Naive thymus-derived CD4-positive, alpha-beta T cell (primary cell): ENCODE measurements at places on chromosomes 12 and 14. TPM values are rescaled to one million over a fixed set of nuclear protein-coding genes. Genes with fewer than 3 reads are reported as not detected.

DNA sequence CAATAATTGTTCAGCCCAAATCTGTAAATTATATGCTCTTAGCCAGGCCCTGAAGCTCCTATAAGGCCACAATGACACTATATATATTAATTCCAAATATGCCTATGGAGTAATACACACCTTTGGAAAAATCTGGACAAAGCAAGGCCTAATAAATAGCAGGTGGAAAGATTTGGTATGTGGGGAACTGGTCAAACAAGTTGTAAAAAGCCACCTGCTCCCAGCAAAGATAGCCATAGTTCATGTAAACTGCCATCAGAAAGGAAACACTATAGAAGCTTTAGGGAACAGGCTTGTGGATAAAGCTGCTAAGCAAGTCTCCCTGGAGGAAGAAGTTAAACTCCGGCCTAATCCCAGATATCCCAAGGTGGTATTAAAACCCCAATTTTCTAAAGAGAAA lies 29.7 kb downstream of the PRMT8 start:
- no peak overlapping the region for H3K4me3 ChIP-seq
- no peaks in the 10 kb centered on the region for H3K4me1 ChIP-seq
- H3K36me3 ChIP-seq = no peaks in the 10 kb centered on the region

GRCh38 chr14:71384007-71384845 lies 477.0 kb downstream of the PCNX1 start:
- H3K27me3 ChIP-seq = no peaks in the 10 kb centered on the region
- DNase-seq = no peak
- no peak overlapping the region for H3K4me3 ChIP-seq
- H3K4me1 ChIP-seq = no peaks in the 10 kb centered on the region

DNA sequence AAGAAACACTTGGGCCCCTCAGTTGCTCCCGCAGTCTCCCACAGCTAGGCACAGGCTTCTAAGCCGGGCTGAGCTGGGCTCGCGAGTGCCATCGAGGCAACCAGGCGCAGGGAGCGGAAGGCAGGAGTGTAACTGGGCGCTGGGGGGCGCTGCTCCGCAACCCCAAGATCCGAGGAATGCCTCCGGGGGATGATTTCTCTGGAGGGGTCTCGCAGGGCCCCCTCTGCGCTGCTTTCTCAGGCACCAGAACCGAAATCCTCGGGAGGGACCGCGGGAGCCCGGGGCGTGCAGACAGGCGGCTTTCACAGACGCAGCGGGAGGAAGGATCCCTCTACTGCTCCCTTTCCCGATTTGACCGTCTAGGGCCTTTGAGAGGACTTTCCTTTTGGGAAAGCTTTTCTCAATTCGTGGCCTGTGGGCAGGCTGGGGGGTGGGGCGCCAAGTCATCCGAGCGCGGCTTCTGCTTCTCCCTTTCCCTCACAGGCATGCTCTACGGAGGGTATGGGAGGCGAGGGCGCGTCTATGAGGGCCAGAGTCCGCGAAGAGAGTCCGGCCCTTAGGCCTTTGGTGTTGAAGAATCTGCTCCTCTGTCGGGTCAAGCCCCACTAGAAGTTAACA lies 4.3 kb upstream of the NKX2-1 start:
- H3K27me3 ChIP-seq = peaks cover 15% of the 10 kb centered on the region
- H3K36me3 ChIP-seq = no peaks in the 10 kb centered on the region
- H3K4me3 ChIP-seq = no peak overlapping the region
- H3K4me1 ChIP-seq = no peaks in the 10 kb centered on the region

GRCh38 chr14:92099802-92100201 lies 6.6 kb downstream of the ATXN3 start:
- H3K27ac ChIP-seq = no peak overlapping the region
- H3K4me1 ChIP-seq = peaks cover 6% of the 10 kb centered on the region
- H3K36me3 ChIP-seq = peaks cover 1% of the 10 kb centered on the region
- H3K4me3 ChIP-seq = no peak overlapping the region

DNA sequence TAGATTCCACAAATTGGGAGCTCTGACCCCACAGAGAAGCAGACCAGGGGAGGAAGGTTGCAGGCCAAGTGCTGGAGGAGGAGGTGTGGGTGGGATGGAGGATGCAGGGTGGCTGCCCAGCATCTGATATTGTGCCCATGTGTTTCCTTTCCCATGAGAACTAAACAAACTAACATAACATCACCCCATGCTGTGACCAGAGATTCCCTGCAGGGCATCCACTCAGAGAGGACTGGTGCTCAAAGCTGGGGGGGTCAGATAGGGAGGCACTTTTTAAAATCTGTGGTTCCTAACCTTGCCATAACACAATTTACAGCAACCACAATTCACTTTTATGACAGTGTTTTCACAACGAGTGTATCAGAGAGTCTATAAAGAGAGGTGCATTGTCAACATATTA lies 1277.6 kb downstream of the AACS start:
- DNase-seq = no peak
- no peaks in the 10 kb centered on the region for H3K27me3 ChIP-seq
- no peak overlapping the region for H3K4me3 ChIP-seq
- no peak overlapping the region for H3K27ac ChIP-seq
- H3K4me1 ChIP-seq = no peaks in the 10 kb centered on the region

DNA sequence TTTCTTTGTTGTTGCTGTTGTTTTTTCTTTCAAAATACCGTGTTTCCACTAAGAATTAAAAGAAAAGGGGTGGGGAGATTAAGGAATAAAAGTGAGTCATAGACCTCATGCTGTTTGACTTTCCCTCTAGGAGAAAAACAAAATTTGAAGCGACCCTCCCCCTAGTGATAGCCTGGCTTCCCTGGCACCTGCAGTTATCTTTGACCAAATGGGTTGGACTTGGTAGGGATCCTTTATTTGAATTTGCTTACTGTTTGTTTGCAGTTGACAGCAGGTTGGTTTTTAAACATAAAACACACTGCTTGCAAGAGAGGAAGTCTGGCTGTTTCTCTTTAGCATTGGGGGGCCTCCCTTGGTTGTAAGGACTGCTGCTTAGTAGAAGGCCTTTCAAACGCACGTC lies 14.0 kb downstream of the OTX2 start:
- no peaks in the 10 kb centered on the region for H3K36me3 ChIP-seq

GRCh38 chr14:49865431-49865859 lies 12.9 kb upstream of the NEMF start:
- H3K4me1 ChIP-seq = peaks cover 31% of the 10 kb centered on the region
- DNase-seq = peak; percentile 62
- peak overlapping the region; percentile 46 for H3K27ac ChIP-seq
- H3K36me3 ChIP-seq = no peaks in the 10 kb centered on the region
- H3K4me3 ChIP-seq = no peak overlapping the region

- H3K4me3 ChIP-seq = no peak overlapping the region
- H3K27me3 ChIP-seq = no peaks in the 10 kb centered on the region
- DNase-seq = no peak
- peaks cover 31% of the 10 kb centered on the region for H3K4me1 ChIP-seq
Measured at GRCh38 chr12:96103067-96103644, 67.8 kb upstream of the LTA4H start.

GRCh38 chr14:94171208-94171607 lies 2.9 kb upstream of the PPP4R4 start:
- H3K4me3 ChIP-seq = no peak overlapping the region
- H3K36me3 ChIP-seq = no peaks in the 10 kb centered on the region
- DNase-seq = no peak
- H3K4me1 ChIP-seq = no peaks in the 10 kb centered on the region
- H3K27ac ChIP-seq = no peak overlapping the region
- H3K27me3 ChIP-seq = no peaks in the 10 kb centered on the region

DNA sequence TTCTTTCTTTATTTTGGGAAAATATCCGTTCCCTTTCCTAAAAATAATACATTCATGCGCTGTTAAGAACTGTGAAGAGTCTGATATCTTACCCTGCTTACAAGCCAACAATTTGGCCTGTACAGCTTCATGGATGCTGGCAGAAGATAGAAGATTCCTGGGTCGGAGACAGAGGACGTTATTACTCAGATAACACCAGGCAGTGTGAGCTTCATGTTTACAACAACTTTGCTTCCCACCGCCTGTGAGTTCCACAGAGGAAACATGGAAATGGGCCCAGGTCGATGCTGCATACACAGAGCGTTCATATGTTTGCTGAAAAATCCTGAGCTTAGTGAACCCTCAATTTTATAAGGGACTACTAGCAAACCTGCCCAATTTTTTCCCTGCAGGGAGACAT lies 705.6 kb upstream of the SEL1L start:
- no peak overlapping the region for H3K27ac ChIP-seq
- H3K27me3 ChIP-seq = no peaks in the 10 kb centered on the region
- no peaks in the 10 kb centered on the region for H3K36me3 ChIP-seq
- H3K4me1 ChIP-seq = no peaks in the 10 kb centered on the region
- no peak overlapping the region for H3K4me3 ChIP-seq
- no peak for DNase-seq

DNA sequence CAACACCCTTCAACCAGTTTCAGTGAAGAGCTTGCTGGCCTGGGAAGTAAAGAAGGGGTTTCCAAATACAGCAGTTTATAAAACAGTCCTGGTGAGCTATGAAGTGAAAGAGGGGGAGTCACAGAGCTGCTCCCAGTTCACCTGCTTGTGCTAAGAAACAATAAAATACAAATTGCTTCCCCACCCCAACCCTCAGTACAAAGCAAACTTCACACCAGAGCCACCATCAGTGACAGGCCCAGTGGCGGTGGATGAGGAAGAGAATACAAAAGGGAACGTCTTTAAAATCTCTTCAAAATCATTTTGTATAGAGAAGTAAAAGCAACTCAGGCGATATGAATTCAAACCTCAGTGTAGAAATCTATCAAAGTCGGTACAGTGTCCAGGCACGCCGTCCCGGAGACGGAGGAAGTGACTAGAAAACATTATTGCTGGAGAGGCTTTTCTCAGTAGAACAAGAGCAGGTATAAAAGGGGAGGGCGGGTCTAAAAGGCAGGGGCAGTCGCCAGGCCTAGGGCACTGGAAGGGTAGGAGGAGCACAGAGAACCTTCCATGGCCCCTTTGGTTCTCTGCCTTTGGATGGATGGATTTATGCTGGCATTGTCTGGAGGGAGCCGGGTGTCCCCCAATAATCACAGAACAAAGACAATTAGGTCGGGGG lies 10.5 kb upstream of the RPLP0 start:
- no peaks in the 10 kb centered on the region for H3K4me1 ChIP-seq
- no peak overlapping the region for H3K4me3 ChIP-seq
- peaks cover 19% of the 10 kb centered on the region for H3K36me3 ChIP-seq
- H3K27ac ChIP-seq = no peak overlapping the region
- no peaks in the 10 kb centered on the region for H3K27me3 ChIP-seq

GRCh38 chr14:61836184-61836583 lies 74.0 kb downstream of the SNAPC1 start:
- no peak overlapping the region for H3K4me3 ChIP-seq
- DNase-seq = no peak
- no peaks in the 10 kb centered on the region for H3K36me3 ChIP-seq

GRCh38 chr12:25755136-25755970 lies 202.3 kb upstream of the LMNTD1 start:
- no peak overlapping the region for H3K4me3 ChIP-seq
- H3K27me3 ChIP-seq = no peaks in the 10 kb centered on the region
- no peaks in the 10 kb centered on the region for H3K36me3 ChIP-seq
- no peak for DNase-seq
- H3K4me1 ChIP-seq = no peaks in the 10 kb centered on the region
- no peak overlapping the region for H3K27ac ChIP-seq

DNA sequence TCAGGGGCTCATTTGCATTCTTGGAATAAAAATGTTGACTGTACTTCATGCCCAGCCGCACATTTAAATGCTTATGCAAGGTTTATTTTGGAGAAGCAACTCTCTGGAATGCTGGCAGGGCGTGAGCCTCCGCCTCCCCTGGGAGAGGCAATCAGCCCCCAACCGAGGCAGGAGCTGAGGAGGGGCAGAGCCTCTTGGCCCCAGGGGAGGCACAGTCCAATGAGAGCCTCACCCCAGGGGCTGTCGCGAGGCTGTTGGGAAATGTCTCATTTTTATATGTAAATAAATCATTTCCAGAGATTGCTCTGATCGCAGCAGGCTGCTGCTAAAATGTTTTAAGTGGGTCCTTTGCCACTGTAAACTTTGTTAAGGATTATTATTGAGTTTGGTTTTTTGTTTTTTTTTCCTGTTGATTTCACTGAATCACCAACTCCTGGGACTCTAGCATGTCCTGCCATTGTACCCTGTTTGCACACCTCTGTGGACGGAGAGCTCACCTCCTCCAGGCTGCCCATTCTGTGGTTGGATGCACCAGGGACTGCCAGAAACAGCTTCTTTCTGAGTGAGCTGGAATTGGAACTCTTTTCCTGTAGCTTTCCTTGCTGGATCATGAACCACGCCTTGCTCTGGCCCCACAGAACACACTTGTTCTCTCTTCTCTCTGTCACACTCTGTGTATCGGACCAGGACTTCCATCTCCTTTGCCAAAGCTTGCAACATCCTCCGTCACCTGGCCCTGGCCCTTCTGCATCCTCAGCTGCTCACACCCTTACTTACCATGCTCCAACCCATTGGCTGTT lies 46.9 kb upstream of the FAM181A start:
- H3K27me3 ChIP-seq = no peaks in the 10 kb centered on the region
- no peak overlapping the region for H3K27ac ChIP-seq

DNA sequence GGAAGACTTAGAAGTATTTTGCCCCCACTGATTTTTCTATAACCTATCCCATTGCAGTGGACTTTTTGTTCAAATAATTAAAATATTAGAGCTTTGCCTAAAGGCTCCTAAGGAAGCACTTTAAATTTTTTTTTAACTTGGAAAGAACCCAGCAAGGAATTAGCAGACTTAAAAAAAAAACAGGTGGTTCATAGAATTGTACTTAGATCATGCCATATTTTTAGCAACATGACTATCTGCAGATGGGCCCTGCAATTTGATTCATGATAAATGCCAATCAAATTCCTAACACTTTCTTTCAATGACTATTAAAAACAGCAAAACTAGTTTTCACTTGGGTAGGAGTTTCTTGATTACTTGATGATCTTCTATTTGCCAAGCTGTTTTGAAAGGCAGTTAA lies 11.5 kb downstream of the ADAMTS20 start:
- no peaks in the 10 kb centered on the region for H3K4me1 ChIP-seq
- DNase-seq = no peak
- no peaks in the 10 kb centered on the region for H3K36me3 ChIP-seq
- no peak overlapping the region for H3K4me3 ChIP-seq
- H3K27ac ChIP-seq = no peak overlapping the region

- H3K36me3 ChIP-seq = no peaks in the 10 kb centered on the region
- no peaks in the 10 kb centered on the region for H3K4me1 ChIP-seq
- H3K27ac ChIP-seq = no peak overlapping the region
- peaks cover 3% of the 10 kb centered on the region for H3K27me3 ChIP-seq
- H3K4me3 ChIP-seq = no peak overlapping the region
Measured at GRCh38 chr12:51895378-51896135, 7.7 kb downstream of the ANKRD33 start.

Gene CACNA1C
- 0.08 TPM for total RNA-seq

Gene C14orf180
- not detected for total RNA-seq

Gene LRP1-AS
- not detected for total RNA-seq

Gene TMEM253
- total RNA-seq = 0.56 TPM
